ENCODE measurements at places on chromosomes 5 and 9.

DNA sequence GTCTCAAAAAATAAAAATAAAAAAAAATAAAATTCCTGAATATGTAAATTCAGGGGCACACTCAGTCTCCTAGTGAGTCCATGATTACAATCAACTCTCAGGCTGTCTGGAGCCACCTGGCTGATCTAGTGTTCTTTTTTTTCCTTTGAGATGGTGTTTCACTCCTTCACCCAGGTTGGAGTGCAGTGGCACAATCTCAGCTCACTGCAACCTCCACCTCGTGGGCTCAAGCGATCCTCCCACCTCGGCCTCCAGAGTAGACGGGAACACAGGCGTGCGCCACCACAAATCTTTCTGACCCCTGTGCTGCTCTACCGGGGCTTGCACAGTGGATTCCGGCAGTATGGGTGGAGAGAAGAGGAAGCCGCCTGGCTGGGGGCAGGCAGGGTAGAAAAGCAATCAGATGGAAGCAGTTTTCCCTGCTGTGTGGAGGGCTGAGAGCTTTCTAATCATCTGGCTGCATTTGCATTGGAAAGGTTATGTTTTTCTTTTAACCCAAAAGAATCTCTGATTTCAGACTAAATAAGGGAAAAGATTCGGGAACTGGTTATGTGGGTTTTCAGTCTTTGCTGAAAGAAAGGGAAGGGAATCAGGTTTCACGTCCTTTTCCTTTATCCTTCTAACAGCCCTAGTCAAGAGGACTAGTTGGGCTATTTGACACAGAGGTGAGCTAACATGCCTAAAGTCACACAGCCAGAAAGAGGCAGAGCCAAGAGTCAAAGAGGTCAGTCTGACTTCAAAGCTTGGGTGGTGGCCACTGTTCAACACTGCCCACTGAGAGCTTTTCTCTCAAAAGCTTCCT is 26.3 kb upstream of the CORO2A start:
- DNase-seq: no peak

GRCh38 chr5:104932431-104932830 is 1369.8 kb upstream of the NUDT12 start:
- DNase-seq: no peak

- no peak for DNase-seq
These were observed 73.0 kb upstream of the STARD4 start for GRCh38 chr5:111585291-111585690.

- DNase-seq: no peak
These were observed 27.3 kb downstream of the SARDH start for GRCh38 chr9:133710661-133711427.

GRCh38 chr5:64978546-64978945 is 209.8 kb downstream of the CWC27 start:
- DNase-seq: no peak

- no peak for DNase-seq
These were observed 186.9 kb upstream of the RGMB start for GRCh38 chr5:98586581-98586980.

All from GF-D8 (cell line).